ENCODE measurements at places on chromosomes 5 and 9. TPM values are rescaled to one million over a fixed set of nuclear protein-coding genes. Genes with fewer than 3 reads are reported as not detected.
A peak's percentile ranks its signal among the peaks of the same experiment; 100 is the strongest.

DNA sequence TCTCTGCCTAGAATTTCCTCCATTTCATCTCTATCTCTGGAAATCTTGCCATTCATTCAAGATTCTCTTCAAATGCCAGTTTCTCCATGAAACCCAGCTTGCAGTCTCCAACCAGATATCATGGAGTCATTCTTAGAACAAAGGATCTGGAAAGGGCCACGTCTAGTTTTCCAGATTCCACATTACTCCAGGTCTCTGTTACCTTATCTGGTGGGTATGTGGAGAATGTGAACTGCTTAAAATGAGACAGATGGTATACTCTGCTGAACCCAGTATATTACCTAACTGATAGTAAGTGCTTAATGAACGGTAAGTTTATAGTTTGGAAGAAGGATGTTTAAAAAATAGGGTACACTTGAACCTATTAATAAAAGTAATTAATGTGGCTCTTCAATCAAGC lies 52.3 kb upstream of the ZSWIM6 start:
- no peak for DNase-seq

DNA sequence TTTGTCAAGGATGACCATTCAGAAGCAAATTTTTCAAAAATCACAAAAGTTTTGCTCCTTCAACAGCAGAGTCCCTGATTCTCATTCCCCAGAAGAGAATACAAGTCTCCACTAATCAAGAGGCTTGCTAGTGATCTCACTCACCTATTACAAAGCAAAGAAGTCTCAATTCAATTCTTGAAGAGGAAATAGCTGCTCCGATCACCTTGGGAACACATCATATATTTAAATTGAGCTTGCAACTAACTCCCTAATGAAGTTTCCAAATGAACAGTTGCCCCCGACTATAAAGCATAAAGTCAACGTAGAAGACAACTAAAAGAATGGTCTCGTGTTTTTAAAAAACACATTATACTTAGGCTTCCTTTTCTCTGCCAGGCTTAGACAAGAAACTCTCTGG lies 1.6 kb downstream of the LIFR start:
- DNase-seq = no peak

- no peak for DNase-seq
These were observed 4.8 kb downstream of the PSMD5 start for GRCh38 chr9:120837921-120838320.

- DNase-seq = no peak
These were observed 694.3 kb downstream of the NR2F1-AS1 start for GRCh38 chr5:92886751-92887150.

DNA sequence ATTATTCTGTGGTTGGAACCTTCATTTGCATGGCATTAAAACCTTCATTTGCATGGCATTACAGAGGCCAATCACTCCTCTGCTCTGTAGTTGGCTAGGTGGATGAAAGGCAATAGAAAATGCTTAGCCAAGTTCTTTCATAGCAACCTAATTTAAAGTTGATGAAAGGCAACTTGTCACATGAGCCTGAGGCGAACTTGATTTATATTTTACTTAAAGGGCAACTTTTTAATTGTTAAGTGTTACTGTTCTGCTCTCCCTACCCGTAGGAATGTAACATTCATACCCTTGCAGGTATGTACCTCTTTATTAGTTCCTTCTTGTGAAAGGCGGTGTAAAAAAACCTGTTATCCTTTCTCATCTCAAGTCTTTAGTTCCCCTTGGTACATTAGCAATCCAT lies 7.9 kb upstream of the ERMP1 start:
- DNase-seq = no peak

DNA sequence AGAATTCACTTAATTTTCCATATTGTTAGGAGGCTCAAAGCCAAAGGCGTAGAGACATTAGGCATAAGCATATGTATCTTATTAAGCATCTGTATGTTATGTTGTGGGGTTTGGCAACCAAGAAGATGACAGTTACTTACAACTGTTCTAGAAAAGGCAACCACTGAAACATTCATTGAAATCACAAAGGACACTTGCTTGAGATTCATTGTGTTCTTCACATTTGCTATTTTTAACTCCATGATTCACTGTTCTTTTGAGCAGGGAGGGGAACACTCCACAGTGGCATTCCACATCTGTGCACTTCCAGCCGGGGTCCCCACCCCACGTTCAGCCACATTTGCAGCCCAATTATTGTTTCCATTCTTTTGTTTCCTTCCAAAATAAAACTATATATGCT lies 107.1 kb downstream of the PALM2AKAP2 start:
- no peak for DNase-seq

DNA sequence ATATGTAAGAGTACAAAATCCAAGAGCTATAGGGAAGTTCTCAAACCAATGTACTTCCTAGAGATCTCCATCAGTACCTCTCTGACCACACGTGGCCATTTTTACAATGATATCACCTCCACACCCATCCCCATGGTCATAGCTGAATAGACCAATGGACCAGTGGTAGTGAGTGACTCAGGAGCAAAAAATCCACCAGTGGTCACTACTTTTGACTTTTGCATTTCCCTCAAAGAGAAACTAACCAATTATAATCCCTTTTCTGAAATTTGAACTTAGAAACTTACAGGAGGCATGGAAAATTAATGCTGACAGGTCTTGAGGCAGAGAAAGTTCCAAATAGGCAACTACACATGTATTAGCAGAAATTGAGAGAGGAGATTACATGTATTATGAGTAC lies 238.4 kb downstream of the TRPM3 start:
- DNase-seq = no peak

- peak; percentile 71 for DNase-seq
These were observed 207.3 kb downstream of the ARHGAP26 start for GRCh38 chr5:142977363-142978051.

The IRX2 gene
- 10.4 TPM for total RNA-seq
